Astrocyte of the spinal cord (primary cell): ENCODE measurements at places on chromosomes 7 and 10.

DNA sequence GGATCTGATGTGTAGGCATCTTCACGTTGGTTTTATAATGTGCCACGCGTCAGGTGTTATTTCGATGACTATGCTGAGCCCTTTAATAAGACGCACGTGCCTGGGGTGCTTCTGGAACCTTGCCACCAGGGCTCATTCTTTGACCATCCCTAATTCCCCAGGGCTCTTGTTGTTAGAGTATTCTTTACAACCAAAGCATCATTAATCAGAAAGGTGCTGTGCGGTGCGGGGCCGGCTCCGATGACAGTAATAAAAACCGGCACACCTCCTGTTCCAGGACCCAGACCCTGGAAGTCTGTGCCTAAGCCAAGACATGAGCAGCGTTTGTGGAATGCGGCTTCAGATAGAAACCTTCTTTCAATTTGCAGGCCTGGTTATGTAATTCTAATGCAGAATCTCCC is 58.4 kb downstream of the MGMT start:
- DNase-seq, result peak; percentile 24

DNA sequence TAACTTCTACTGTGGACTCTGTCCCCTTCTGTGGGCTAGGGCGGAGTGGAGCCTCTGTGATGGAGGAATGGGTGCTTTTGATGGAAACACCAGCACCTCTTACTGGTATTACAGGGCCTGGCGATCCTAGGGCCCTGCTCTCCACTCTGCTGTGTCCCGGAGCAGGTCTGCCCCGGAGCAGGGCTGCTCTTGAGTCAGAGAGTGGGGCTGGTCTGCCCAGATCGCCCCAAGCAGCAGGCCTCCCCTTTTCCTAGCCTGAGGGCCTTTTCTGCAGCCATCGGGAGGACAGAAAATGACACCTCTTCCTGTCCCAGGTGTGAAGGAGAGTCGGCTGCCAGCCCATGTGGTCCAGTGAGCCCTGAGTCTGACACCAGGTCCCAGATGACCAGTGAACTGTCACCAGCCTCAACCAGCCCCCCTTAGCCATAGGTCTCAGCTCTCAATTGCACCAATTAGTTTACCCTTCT is 1.4 kb downstream of the ZNF282 start:
- DNase-seq, result no peak

- DNase-seq, result peak; percentile 19
Measured at GRCh38 chr7:50068026-50068425, 25.0 kb downstream of the ZPBP start.

GRCh38 chr10:92181575-92181974 is 109.3 kb downstream of the CPEB3 start:
- no peak for DNase-seq

DNA sequence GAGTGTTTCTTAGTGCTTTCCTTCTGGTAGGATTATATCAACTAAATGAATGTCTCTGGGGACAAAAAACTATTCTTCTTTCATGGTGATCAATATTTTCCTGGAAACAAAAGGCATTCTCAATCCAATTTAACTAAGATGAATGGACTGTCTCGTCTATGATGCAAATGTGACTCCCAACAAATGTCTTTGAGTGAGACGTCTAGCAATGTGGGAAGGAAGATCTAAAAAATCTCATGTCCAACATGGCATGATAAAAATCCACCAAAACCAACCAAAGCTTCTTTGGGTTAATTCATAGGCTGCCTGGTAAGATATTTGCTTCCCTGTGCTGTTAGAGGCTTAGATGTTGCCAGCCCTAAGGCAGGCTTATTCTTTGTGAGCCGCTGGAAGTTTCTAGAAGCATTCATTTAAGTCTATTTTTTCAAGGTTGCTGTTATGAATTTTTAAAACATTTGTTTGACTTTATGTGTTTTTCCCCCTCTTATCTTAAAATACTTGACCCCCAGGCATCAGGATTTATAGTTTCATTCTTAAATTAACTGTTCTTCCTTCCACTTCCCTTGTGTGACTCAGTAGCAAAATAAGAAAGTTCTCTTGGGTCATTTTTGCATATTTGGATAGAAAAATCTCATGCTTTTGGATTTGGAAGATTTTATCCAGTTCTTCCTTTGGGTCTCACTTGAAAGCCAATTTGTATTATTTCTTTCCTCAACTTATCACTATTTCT is 156.3 kb downstream of the NRP1 start:
- DNase-seq, result no peak

DNA sequence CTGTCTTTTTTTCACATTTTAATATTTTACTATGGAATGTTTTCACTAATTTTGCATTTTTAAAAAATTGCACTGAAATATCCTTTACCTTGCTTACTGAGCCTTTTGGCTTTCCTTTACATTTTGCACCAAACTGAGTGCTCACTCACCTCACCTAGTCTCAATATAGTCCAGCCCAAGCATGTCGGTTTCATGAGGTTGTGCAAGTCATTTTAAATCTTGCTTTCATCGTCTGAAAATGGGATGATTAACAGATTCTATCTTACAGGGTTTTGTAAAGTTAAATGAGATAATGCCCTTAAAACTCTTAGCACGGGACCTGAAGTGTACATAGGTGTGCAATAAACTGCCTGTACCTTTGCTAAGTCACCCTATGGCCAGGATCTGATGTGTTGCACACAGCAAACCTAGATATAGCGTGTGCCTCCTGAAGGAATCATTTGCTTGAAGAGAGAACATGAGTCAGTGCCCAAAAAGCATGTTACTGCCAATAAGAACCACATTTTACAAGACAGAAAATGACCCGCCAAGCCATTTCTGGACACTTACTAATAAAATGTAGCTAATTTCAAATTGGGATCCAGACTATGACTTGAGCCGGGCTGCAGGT is 199.8 kb downstream of the JCAD start:
- DNase-seq, result peak; percentile 69

GRCh38 chr7:94556028-94556427 is 46.4 kb downstream of the CASD1 start:
- DNase-seq, result no peak

GRCh38 chr10:48897441-48897790 is 42.2 kb downstream of the LRRC18 start:
- no peak for DNase-seq

DNA sequence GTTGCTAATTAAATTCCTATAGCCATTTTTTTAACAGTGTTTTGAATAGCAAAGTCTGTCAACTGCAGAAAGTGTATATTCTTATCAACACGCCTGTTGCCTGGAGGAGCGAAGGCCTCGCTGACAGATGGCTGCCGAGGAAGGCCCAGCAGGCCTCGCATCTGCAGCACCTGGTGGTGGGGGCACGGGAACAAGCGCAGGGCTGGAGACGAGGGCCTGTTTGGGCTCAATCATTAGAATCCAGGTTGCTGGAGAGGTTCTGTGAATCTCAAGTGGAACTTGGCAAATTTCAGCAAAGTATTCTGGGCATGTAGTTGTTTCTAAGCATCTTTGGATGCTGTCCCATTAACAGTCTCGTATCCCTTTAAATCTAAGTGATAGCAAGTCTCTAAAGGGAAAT is 66.1 kb upstream of the FAM204A start:
- no peak for DNase-seq

GRCh38 chr7:97480772-97481390 is 251.0 kb upstream of the TAC1 start:
- no peak for DNase-seq

GRCh38 chr10:46299286-46299535 is 12.4 kb downstream of the ANTXRL start:
- no peak for DNase-seq

GRCh38 chr7:1863091-1863900 is 193.2 kb downstream of the ELFN1 start:
- no peak for DNase-seq

DNA sequence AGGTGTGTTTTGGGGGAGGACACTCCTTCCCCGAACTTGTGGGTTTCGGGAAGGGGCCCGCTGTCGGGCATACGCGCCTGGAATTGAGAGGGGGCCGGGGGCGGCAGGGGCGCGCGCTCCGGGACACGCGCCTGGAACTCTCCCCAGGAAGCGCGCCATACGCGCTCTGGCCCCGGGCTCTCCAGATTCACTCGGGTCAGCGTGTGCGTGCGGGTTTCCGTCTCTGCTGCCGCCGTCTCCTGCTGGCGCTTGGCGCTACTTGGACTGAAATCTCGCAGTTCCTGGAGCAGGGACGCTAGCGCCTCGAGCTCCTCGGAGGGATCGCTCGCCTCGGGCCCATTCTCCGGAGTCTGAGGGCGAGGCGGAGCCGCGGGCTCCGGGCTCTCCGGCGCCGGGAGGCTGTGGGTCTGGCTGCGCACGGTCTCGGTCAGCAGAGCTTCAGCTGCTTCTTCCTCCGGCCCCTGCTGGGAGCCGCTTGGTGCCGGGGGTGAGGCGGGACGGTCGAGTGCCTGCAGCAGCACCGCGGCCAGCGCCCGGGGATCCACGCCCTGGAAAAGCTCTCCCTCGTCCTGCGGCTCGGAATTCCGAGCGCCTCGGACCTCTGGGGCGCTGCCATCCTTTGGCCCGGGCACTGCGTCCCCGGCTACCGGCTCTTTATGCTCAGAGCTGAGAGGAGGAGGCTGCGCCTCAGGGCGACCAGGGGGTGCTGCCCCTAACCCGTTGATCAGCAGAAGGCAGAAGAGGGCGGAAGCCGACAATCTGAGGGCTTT is 1.1 kb downstream of the VGF start:
- DNase-seq, result peak; percentile 59

DNA sequence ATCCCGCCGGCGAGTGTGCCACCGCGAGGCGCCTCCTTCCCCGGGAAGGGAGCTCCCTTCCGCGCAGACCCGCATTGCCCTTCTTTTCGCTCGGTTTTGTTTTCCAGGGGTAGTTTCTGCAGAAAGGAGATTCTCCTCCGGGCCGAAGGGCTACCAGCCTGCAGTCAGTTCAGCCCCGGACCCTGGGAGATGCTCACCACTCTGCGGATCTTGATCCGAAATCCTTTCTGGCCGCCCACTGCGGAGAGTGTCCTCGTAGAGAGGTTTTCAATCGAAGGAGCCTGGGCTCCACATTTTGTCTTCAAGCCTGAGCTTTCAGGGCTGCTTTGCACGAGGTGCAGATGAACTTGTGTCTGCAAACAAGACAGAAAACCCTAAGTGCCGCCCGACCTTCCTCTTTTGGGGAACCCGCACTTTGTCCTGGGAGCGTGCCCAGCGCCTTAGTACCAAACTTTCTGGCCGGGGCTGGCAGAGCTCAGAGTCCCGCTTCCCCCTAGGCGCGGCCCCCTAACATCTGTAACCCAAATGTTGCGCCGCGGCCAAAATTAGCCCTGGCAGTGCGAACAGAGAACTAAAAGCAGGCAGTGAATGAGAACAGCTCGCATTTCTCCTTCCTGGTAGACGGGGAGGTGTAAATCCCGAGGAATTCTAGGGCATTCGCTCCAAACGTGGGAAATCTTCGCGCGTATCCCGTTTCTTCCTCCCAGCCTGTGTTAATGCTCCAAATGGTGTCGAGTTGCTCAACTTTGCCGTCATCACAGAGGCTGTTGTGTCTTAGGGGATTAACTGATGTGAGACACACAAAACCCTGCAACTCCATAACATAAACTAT is 6.7 kb upstream of the EN2 start:
- DNase-seq, result no peak

- peak; percentile 38 for DNase-seq
Measured at GRCh38 chr7:19026888-19027287, 90.5 kb downstream of the TWIST1 start.

- DNase-seq, result no peak
Measured at GRCh38 chr10:108852211-108852610, 1071.1 kb downstream of the XPNPEP1 start.

DNA sequence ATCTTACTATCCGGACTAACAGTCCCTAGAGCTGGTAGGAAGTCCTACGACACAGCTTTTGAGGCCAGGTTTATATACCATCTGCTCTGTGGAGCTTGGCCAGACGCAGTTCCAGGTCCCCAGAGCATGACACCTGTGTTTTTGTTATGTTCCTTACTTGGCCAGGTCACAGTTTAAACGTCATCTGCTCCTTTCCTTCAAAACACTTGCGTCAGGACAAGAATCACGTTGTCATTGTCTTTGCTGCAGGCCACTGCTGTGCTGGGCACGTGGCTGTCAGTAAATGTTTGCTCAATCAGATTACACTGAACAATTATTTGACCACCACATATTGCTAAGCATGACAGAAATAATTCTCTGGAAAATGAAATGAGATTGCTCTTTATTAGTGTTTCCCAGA is 23.9 kb downstream of the SLC18A2 start:
- no peak for DNase-seq

DNA sequence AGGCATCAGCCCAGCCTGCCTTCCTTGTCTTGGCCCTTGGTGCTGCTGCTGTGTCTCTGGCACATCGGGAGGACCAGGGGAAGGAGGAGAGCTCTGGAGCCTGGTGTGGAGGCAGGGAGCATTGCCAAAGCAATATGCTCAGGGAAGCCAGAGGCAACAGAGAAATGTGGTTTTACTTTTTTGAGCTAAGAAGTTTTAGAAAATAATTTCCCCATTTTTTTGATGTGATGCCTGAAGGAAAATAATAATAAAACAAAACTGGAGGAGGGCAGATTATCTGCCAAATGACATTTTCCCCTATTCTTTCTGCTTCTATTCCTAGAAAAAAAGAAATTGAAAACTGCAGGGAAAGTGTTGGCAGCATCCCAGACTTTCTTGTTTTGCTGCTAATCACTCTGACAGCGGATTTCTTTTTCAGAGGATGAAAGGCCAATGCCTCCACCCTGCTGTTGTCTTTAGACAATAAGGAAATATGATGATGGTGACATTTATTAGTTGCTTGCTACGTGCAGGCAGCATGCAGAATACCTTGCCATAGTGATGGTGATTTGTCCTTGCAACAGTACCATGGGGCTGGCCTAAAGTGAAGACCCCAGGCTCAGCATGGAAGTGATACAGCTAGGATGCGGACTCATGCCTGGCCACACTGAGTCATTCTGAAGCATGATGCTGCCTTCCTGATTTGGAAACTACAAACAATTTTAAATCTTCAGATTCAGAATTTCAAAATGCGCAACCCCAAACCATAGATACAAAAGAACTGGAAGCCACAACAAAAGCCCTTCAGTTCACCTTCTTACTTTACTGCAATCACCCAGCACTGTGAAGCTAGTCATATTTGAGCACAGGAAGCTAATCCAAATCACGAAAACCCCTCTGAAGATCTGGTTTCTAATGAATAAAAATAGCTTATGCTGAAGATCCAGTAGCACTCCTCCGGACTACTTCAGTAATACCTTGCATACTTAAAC is 260.2 kb upstream of the TMEM72 start:
- DNase-seq, result no peak

DNA sequence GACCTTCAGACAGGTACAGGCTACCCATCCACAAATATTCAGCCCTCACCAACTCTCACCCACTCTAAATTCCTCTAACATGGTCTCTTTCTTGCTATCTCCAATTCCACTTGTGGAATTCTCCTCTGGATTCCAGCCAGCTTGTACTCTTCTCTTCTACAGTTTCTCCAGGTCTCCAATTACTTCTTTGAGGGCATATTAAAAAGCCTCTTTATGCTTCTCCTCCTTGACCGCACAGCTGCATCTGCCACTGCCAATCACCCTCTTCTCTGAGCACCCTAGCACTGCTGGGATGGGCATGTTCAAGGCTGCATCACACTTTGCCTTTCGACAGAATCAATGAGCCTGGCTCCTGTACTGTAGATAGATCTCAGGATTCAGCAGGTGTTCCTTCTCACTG is 101.5 kb upstream of the ANKRD1 start:
- DNase-seq, result no peak

GRCh38 chr7:134985894-134986362 is 380 bp upstream of the AGBL3 start:
- DNase-seq, result no peak
